Endothelial cell of coronary artery (primary cell): ENCODE measurements at places on chromosomes 4 and X. TPM values are rescaled to one million over a fixed set of nuclear protein-coding genes. Genes with fewer than 3 reads are reported as not detected.

The NMU gene
- total RNA-seq: 0.09 and 0.72 TPM in 2 replicates

The FGF2 gene
- total RNA-seq: 8.1 and 36.0 TPM in 2 replicates

The CSAG2 gene
- total RNA-seq: not detected in 2 replicates

The MED12 gene
- total RNA-seq: 38.7 and 43.4 TPM in 2 replicates

The TNIP3 gene
- total RNA-seq: 0.36 and 0.94 TPM in 2 replicates

The RBM3 gene
- total RNA-seq: 119 and 458 TPM in 2 replicates

The AR gene
- 0.75 and 1.1 TPM in 2 replicates for total RNA-seq

The ENPP6 gene
- not detected in 2 replicates for total RNA-seq

The IDH3G gene
- total RNA-seq: 53.3 and 54.2 TPM in 2 replicates

The TRIM2 gene
- total RNA-seq: 14.7 and 17.3 TPM in 2 replicates

The IL13RA1 gene
- total RNA-seq: 32.7 and 57.3 TPM in 2 replicates

The HSD17B13 gene
- under 0.01 TPM in 1 of 2 replicates, not detected in the other for total RNA-seq

The TDO2 gene
- total RNA-seq: not detected in 2 replicates

The STATH gene
- not detected in 2 replicates for total RNA-seq

The REELD1 gene
- not detected in 2 replicates for total RNA-seq

The UFSP2 gene
- 35.7 and 36.7 TPM in 2 replicates for total RNA-seq

The CT45A3 gene
- total RNA-seq: not detected in 2 replicates
